ENCODE measurements at places on chromosomes 1 and 21.

DNA sequence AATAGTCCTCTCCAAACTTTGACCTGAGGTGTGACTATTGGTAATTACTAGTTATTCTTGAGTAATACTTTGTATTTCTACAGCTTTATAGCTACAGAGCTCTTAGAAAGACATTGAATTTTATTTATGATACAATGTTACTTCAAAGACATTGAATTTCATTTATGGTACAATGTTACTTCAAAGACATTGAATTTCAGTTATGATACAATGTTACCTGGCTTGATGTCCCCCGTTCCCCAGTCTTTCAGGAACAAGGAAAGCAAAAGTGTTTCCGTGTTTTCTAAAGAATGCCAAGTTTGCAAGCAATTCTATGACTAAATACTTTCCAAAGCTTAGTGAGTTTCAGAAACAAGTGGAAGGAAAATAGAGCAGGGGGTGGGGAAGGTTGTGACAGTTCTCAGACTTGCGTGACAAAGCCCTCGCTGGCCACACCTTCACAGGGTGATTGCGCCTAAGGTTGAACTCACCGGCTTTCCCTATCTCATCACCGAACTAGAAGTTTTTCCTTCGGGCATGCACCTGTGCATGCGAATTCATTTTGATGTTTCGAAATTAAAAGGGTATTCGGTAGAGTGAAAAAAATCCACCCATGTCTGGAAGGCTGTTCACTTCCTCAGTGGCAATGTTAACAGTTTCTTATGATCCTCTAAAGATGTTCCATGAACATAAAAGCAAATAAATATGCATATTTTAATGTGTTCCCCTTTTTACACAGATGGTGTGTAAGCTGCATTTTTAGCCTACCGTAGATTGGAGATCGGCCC, 909 bp upstream of the PAXBP1 start:
- DNase-seq, result peak; percentile 6

GRCh38 chr1:1116701-1117468, 996 bp upstream of the C1orf159 start:
- peak; percentile 33 for DNase-seq

- DNase-seq, result no peak
Observed at GRCh38 chr1:228360533-228361313, 45.9 kb downstream of the TRIM11 start.

DNA sequence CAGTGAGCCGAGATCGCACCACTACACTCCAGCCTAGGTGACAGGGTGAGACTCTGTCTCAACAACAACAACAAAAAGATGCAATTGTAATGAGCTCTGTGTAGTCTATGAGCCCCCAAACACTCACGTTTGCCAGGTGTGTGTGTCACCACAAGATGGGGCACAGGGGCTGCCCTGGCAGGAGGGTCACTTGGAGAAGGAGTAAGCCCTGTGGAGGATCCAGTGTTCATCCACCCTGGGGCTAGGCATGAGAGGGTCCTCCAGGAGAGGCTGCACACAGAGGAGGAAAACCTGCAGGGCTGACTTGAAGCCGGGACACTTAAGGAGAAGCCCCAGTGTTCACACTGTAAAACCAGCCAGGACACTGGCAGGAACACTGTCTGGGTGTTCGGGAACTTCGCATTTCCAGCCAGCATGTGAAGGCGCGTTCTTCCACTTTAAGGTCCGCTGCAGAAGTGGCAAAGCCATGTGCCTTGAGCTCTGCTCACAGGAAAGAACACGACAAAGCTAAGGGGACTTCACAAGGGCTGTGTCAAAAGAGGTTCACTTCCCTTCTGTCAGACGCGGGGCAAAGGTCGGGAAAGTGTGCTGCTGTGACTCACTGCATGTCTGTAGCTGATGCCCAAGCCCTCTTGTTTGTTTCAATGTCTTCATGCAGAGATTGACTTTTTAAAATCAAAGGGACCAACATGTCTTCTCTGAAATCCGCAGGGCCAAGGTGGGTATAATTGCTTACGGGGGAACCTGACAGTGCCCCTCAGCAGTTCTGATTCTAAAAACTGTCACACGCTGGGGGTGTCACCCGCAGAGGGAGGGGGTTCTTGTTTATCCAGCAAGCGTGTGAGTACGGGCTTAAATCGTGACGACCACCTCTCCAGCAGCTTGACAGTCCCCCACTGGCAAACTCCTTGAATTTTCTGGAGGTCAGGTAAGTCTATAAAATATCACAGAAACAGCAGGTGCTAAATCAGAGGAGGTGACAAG, 102.8 kb downstream of the RIPK4 start:
- DNase-seq, result no peak

DNA sequence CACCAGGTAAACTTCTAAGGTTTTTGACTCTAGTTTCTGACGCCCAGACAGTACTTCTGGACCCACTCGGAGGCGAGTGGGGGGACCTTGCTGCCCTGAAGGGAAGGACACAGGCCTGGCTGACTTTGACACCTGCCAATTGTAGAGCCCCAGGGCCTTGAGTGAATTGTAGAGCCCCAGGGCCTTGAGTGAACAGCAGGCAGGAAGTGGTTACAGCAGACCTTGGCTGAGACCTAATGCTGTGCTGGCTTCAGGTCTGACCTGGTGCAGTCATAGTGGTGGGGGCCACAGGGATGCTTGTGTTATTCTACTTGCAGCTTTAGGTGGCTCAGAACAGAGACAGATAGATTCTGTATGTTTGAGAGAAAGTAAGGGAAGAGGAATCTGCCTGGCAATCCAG, 344.3 kb downstream of the DUSP10 start:
- DNase-seq, result no peak

- peak; percentile 35 for DNase-seq
Observed at GRCh38 chr21:42107881-42108553, 36.9 kb downstream of the UMODL1 start.

DNA sequence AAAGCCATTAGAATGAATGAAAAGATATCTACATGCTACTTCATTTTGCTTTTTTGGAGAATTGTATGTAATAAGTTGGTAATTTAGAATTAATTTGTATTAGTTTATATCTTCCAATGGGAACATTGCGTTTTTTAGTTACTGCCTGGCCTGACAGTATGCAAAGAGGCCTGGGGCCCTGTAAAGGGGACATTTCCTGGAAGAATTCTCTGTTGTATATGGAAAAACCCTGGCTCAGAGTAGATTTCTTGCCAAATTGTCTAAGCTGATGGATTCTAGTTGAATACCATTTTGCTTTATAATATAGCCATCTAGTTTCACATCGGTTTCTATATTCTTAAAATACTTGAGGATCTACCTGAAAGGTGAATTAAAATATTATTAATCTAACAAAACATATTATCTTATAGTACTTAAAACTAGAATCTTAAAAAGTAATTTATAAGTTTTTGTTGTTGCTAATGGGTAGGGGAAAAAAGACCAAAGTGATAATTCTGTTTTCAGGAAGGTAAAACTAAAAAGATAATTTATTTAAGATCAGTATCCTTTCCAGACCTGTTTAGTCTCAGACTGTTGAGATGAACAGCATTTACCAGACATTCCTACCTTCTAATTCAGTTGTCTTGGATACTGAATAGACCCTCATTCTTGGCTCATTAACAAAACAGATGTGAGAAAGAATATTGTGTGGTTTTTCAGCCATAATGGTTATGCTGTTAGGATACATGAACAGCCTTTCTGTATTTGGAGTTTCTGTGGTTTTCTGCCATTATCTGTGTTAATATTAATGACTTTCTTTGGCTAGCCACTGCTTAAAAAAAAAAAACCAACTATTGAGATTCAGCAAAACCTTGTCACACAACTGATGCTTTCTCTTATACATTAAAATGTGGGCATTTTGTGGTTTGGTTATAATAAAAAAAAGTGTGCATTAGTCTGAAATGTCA, 4.8 kb downstream of the AGO3 start:
- DNase-seq, result no peak

DNA sequence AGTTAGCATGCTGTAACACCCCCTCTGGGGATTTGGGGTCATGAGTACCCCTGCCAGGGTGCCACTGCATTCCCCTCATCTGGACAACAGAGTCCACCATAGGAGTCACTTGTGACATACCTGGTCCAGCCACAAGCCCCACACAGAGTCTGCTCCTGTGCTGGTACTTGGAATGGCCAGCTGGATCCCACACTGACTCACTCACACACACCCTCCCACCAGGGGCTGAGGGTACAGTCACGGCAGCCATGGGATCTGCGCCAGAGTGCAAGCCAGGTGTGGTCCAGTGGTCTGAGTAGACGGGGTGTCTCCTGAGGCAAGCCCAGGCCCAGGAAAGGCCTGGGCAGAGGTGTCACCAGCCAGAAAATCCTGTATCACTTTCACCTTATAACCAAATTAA, 67.7 kb downstream of the MRPL39 start:
- no peak for DNase-seq

Data from effector CD8-positive, alpha-beta T cell (primary cell).